ENCODE measurements at places on chromosomes 3 and 15.

GRCh38 chr15:93941697-93942096 lies 289.7 kb upstream of the MCTP2 start:
- no peak for DNase-seq

- no peak for DNase-seq
Observed at GRCh38 chr3:26090589-26090988, 300.7 kb downstream of the OXSM start.

DNA sequence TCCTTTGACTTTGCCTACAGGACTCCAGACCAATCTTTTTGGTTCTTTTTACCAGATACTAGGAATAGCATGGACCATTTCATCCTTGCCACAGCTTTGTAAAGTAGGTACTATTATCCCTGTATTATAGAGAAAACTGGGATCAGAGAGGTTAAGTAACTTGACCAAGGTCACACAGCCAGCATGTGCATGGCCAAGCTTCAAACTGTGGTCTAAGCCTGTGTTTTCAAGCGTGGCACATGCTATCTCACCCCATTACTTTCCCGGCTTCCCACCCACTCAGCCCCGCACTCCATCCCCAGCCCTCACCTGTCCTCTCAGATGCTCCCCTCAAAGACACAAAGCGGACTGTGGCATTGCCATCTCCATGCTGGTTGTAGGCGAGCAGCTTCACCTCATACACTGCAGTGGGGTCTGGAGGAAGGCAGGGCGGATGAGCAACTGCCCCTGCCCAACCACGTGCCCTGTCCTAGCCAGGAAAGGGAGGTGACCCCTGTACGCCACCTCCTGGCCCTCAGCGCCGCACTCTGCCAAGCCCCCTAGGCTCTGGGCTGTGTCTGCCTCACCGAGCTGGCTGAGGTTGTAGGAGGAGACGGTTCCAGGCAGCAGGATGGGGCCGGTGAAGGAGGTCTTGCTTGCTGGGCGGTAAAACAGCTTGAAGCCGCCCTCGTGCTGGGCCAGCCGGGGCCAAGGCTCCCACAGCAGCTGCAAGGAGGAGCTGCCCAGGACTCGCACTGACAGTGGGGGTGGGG lies 25.7 kb downstream of the RNU5B-1 start:
- DNase-seq: no peak

- DNase-seq: peak; percentile 44
Observed at GRCh38 chr3:190585805-190586630, 72.1 kb downstream of the IL1RAP start.

DNA sequence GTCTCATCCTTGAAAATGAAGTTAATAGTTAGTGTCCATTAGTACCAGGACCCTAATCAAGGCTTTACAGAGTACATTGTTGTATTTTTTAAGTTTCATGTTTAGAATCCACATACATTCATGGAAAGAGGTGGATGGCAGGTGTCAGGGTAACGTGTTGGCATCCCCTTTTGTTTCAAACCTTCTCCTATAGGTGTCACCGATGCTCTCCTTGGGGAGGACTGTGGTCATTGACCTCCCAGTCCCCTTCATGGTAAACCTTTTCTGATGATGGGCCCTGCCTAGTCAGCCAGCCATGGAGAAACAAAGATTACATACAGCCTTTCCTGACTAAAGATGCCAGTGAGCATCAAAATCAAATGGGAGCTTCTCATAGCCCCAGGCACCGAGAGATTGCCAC lies 574.8 kb downstream of the AGBL1 start:
- no peak for DNase-seq

DNA sequence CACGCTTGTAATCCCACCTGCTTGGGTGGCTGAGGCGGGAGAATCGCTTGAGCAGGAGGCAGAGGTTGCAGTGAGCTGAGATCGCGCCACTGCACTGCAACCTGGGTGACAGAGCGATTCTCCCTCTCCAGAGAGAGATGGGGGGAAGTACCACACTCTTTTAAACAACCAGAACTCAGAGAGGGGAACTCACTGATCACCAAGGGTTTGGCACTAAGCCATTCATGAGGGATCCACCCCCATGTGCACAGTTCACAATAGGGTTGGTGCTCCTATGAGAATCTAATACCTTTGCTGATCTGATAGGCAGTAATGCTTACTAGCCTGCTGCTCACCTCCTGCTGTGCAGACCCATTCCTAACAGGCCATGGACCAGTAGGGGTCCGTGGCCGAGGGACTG lies 51.6 kb downstream of the QTRT2 start:
- DNase-seq: no peak

DNA sequence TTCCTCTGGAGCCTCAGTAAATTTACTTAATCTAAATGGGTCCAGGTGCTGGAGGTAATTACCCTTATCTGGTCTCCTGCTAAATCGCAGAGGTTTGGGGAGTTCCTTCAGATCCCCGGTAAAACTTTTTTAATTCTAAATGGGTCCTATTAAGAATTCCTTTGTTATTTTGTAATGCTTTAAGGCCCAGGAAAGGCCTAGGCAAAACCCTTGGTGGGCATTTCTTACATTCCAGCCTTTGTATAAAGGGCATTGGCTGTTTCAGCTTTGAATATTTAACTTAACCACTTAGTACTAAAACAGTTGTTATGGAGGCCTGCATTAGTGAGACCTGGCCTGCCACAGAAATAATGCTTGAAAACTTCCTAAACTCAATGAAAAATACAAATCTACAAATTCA lies 14.9 kb upstream of the ZNF662 start:
- no peak for DNase-seq

GRCh38 chr3:62870321-62870720 lies 4.9 kb downstream of the CADPS start:
- no peak for DNase-seq

- DNase-seq: no peak
Observed at GRCh38 chr3:185416513-185416912, 53.6 kb downstream of the MAP3K13 start.

DNA sequence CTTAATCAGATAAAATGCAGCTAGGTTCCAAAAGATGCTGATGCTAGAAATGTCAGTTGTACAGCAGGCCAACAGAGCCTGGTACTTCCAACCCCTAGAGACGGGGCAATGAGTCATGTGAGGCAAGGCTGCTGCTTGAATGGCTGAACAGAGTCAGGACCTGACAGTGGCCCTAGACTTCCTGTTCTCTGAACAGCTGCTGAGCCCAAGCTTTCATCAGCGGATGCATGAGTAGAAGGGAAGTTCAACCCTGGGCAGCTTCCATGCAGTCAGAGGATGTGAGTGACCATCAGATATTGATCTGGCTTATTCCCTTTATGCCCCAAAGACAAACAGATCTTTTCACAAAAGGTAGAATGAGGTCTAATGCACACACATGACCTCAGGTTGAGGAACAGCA lies 282.9 kb upstream of the COL8A1 start:
- no peak for DNase-seq

GRCh38 chr15:26561896-26562295 lies 211.0 kb downstream of the GABRB3 start:
- DNase-seq: no peak

DNA sequence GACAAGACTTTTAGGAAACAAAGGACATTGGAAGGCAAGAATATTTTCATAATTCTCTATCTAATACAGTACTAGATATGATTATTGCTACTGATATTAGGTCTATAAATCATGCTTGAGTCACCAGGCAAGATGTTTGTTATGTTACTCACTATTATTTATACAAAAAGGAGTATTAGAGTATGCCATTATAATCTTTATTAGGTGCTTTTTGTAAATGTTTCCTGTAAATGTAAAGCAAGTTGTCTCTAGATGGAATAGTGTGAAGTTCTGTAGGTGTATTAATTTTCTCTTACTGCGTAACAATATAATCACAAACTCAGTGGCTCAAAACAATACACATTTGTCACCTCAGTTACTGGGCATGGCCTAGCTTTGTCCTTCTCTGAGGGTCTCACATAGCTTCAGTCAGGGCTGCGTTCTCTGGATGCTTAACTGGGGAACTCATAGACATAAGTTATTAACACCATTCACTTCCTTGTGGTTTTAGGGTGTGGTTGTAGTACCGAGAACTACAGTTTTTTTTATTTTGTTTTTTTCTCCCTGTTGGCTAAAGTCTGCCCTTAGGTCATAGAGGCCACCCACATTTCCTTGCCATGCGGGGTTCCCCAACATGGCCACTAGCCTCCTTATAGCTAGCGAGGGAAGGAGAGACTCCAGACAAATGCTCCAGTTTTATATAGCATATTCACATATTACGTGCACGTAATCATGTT lies 20.3 kb upstream of the MAP3K13 start:
- no peak for DNase-seq

DNA sequence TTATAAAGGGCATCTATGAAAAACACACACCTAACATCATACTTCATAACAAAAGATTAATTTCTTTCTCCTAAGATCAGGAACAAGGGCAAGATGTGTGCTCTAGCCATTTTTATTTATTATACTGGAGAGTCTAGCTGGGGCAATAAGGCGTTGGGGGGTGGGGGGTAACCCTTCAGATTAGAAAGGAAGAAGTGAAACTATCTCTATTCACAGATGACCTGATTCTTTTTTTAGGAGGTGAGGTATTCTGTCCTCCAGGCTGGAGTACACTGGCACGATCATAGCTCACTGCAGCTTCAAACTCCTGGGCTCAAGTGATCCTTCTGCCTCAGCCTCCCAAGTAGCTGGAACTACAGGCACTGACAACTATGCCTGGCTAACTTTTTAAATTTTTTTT lies 89.5 kb upstream of the MANF start:
- DNase-seq: no peak

GRCh38 chr3:53192608-53193007 lies 31.6 kb downstream of the PRKCD start:
- DNase-seq: no peak
